Endodermal cell (in vitro differentiated cells): ENCODE measurements at places on chromosomes 12 and 14. TPM values are rescaled to one million over a fixed set of nuclear protein-coding genes. Genes with fewer than 3 reads are reported as not detected.

- H3K27me3 ChIP-seq: no peaks in the 10 kb centered on the region
- no peak overlapping the region for H3K27ac ChIP-seq
- H3K4me3 ChIP-seq: no peak overlapping the region
- no peaks in the 10 kb centered on the region for H3K36me3 ChIP-seq
- no peaks in the 10 kb centered on the region for H3K4me1 ChIP-seq
Measured at GRCh38 chr12:83793616-83794015, 1106.9 kb downstream of the TMTC2 start.

DNA sequence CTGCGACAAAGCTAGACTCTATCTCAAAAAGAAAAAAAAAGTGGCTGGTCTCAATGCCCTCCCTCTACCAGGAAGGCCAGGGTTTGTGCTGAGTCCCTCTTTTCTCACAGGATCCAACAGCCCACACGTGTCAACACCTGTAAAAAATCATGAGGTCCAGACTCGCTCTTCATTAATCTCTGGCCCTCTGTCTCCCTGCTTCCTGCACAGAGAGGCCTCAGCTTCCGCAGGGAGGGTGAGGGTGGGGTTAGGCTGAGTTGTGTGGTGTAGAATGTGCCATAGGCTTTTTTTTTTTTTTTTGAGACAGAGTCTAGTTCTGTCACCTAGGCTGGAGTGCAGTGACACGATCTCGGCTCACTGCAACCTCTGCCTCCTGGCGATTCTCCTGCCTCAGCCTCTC, 6.1 kb downstream of the CFAP73 start:
- no peaks in the 10 kb centered on the region for H3K4me1 ChIP-seq
- no peak for DNase-seq
- no peak overlapping the region for H3K4me3 ChIP-seq
- peaks cover 53% of the 10 kb centered on the region for H3K27me3 ChIP-seq

The CRACR2A gene
- 0.77 to 1.7 TPM (median 1.1 TPM) in 3 replicates for total RNA-seq

GRCh38 chr14:56181681-56182085, 63.5 kb downstream of the PELI2 start:
- no peak overlapping the region for H3K27ac ChIP-seq
- H3K4me1 ChIP-seq: no peaks in the 10 kb centered on the region
- H3K36me3 ChIP-seq: no peaks in the 10 kb centered on the region
- H3K4me3 ChIP-seq: no peak overlapping the region
- H3K27me3 ChIP-seq: no peaks in the 10 kb centered on the region
- DNase-seq: no peak

DNA sequence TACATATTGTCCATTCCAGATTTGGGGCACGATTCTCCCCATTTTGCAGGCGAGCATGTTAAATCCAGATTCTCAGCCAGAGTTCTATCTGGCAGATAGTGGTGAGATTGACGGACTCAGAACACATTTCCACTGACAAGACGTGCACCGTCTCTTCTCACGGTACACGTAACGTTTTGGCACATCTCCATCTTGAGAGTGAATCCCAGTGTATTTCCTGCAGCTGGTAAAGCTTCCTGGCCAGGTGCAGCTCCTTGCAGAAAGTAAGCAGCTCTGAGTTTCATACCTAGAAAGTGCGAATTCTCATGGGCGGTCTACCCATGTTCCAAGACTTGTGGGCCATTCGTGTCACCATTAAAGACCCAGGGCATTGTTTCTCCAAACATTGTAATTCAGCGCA, 102.6 kb downstream of the TSPAN9 start:
- no peaks in the 10 kb centered on the region for H3K27me3 ChIP-seq
- no peaks in the 10 kb centered on the region for H3K4me1 ChIP-seq
- no peak for DNase-seq
- no peak overlapping the region for H3K27ac ChIP-seq
- no peak overlapping the region for H3K4me3 ChIP-seq

The GLIPR1L1 gene
- 1.3 and 4.2 TPM in 2 replicates for total RNA-seq

The SSTR1 gene
- 0.69 to 3.0 TPM (median 0.82 TPM) in 3 replicates for total RNA-seq

The UNC79 gene
- 12.4 and 14.4 TPM in 2 replicates for total RNA-seq

The SERPINA3 gene
- total RNA-seq: 0.27 to 0.59 TPM (median 0.52 TPM) in 3 replicates

The ATF1 gene
- total RNA-seq: 28.5 and 35.7 TPM in 2 replicates

DNA sequence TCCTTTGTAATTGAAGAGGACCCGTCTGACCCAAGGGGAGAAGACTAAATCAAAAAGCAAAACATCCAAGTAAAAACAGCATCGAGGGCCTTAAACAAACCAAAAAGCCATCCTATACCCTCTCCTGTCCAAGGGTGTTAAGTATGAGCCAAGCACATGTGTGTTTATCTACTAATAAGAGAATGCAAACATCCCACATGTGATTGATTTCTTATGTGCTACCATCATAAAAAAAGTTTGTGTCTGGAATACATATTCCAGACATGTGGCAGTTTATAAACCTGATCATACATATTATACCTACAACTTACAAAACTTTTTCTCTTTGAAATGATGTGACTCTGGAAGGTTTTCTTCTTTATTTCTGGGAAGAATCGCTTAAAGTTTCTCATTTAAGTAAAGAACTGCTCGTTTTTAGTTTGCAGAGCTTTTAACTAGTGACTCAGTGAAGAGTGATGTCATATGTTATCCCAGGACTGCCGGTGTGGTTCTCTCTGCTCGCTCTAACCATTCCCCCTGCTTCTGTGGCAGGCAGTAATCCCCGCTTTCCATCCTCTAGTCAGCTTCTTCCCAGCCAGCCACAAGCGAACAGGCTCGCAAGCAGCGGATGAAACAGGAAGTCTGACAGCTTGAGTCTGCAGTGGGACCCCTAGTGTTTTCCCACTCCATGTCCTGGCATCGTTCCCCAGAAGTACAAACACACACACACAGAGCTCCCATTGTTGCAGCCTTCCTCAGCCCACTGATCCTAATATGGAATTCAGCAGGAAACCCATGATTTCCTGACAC, 431 bp upstream of the RHOJ start:
- peak overlapping the region; percentile 68 for H3K4me3 ChIP-seq
- no peaks in the 10 kb centered on the region for H3K36me3 ChIP-seq
- peak overlapping the region; percentile 74 for H3K27ac ChIP-seq
- H3K27me3 ChIP-seq: no peaks in the 10 kb centered on the region

The CEBPE gene
- not detected in 2 replicates for total RNA-seq

DNA sequence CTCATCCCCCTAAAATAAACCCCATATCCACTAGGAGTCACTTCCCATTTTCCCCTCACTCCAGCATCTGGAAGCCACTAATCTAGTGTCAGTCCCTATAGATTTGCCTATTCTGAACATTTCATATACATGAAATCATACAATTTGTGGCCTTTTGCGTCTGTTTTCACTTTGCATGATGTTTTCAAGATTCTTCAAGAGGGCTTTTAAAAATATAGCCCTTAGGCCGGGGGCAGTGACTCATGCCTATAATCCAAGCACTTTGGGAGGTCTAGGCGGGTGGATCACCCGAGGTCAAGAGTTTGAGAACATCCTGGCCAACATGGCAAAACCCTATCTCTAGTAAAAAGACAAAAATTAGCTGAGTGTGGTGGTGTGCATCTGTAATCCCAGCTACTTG, 104.7 kb downstream of the VEZT start:
- peak overlapping the region; percentile 0 for H3K4me3 ChIP-seq
- H3K4me1 ChIP-seq: peaks cover 20% of the 10 kb centered on the region
- H3K27me3 ChIP-seq: no peaks in the 10 kb centered on the region

DNA sequence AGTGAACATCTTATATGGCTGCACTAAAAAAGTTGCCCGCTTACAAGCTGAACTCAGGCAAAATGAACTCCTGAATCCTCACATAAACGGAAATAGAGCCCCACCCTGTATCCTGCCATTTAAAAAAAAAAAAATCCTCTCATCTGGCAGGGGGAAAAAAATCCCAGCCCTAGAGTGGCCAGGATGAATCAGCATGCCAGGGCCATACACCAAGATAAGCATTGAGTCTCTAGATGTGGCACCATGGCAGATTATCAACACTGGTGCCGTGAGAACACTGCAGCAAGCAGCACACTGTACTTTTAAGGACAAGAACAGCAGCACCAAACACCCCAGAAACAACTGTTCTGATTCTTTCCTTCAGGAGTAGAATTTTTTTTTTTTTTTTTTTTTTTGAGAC, 65.5 kb downstream of the RASSF3 start:
- no peak overlapping the region for H3K27ac ChIP-seq
- DNase-seq: no peak
- no peaks in the 10 kb centered on the region for H3K36me3 ChIP-seq

- no peaks in the 10 kb centered on the region for H3K36me3 ChIP-seq
- H3K4me1 ChIP-seq: peaks cover 10% of the 10 kb centered on the region
- no peak overlapping the region for H3K27ac ChIP-seq
- H3K4me3 ChIP-seq: no peak overlapping the region
- DNase-seq: no peak
Measured at GRCh38 chr12:96045566-96045965, 10.2 kb upstream of the LTA4H start.

- no peaks in the 10 kb centered on the region for H3K27me3 ChIP-seq
- no peaks in the 10 kb centered on the region for H3K4me1 ChIP-seq
- H3K4me3 ChIP-seq: no peak overlapping the region
- H3K27ac ChIP-seq: no peak overlapping the region
- DNase-seq: no peak
Measured at GRCh38 chr12:132208153-132208823, 64.0 kb downstream of the NOC4L start.

The TMEM132C gene
- total RNA-seq: 0.23 to 0.53 TPM (median 0.33 TPM) in 3 replicates

The PELI2 gene
- total RNA-seq: 8.1 and 9.1 TPM in 2 replicates

The ATP2B1 gene
- 72.9 and 81.9 TPM in 2 replicates for total RNA-seq

The NAP1L1 gene
- total RNA-seq: 711 to 770 TPM (median 729 TPM) in 3 replicates

The CLEC9A gene
- not detected in 2 replicates for total RNA-seq

DNA sequence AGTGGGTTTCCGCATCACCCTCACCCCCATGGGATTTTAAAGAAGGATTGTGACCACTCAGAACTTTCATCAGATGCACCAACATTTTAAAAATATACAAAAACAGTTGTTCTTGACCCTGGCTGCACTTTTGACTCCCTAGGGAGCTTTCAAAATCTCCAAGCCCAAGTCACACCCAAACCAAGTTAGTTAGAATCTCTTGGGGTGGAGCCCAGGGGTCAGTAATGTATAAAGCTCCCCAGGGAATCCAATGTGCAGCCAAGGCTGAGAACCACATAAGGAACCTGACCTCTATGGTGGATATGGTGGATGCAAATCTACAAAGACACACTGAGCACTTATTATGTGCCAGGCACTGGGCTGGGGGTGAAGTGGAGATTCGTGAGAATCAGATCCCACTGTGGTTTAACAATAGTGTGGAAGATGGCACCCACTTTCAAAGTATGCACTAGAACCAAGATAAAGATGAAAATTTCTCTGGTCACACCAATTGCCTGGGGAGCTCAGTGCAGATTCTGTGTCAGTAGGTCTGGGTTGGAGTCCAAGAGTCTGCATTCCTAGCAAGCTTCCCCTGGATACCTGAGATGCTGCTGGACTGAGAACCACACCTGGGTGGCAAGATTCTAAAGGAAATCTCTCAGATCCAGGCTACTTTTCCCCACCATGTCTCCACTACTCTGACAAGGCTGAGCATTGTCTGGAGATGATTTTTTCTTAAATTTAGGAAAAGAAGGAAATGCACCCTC, 18.9 kb upstream of the CMKLR1 start:
- H3K27me3 ChIP-seq: no peaks in the 10 kb centered on the region
- no peak overlapping the region for H3K27ac ChIP-seq
- H3K4me1 ChIP-seq: peaks cover 4% of the 10 kb centered on the region
- H3K36me3 ChIP-seq: no peaks in the 10 kb centered on the region

DNA sequence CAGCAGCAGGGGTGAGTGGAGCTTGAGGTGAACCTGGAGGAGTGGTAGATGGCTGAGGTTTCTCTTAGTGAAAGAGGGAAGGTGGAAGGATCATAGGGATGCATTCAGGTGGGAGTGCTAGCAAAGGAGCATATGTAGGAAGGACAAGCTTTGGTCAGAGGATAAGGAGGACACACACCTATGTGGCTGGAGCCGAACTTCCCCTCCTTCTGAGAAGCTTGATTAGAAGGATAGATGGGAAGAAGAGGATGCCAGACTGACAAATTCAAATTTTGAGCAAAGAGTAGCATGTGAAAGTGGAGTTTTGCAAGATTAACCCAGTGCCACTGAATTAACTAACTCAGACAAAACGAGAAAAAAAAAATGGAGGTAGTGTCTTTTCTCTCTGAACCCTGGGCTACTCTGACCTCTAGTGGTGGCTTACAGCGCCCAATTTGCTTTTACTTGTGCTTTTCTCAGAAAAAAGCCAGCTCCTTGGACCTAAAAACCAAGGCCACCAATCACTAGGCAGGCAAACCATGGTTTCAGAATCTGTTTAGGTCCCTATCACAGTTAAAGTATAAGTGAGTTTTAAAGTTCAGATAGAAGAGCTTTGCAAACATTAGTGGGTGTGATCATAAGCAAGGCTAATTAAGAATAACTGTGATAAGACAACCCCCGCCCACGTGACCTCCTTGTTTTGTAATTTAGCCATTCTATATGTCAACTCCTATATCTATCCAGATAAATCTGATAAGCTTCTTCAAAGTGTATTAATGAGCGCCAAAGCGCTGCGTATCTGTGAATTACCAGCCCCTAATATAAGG, 15.5 kb downstream of the EMP1 start:
- no peaks in the 10 kb centered on the region for H3K4me1 ChIP-seq
- H3K4me3 ChIP-seq: no peak overlapping the region
- H3K27me3 ChIP-seq: no peaks in the 10 kb centered on the region
- DNase-seq: peak; percentile 93
- H3K27ac ChIP-seq: no peak overlapping the region
- no peaks in the 10 kb centered on the region for H3K36me3 ChIP-seq

- no peaks in the 10 kb centered on the region for H3K27me3 ChIP-seq
- H3K36me3 ChIP-seq: no peaks in the 10 kb centered on the region
- H3K4me1 ChIP-seq: peaks cover 8% of the 10 kb centered on the region
Measured at GRCh38 chr14:68518761-68519670, 273.9 kb downstream of the ZFP36L1 start.

DNA sequence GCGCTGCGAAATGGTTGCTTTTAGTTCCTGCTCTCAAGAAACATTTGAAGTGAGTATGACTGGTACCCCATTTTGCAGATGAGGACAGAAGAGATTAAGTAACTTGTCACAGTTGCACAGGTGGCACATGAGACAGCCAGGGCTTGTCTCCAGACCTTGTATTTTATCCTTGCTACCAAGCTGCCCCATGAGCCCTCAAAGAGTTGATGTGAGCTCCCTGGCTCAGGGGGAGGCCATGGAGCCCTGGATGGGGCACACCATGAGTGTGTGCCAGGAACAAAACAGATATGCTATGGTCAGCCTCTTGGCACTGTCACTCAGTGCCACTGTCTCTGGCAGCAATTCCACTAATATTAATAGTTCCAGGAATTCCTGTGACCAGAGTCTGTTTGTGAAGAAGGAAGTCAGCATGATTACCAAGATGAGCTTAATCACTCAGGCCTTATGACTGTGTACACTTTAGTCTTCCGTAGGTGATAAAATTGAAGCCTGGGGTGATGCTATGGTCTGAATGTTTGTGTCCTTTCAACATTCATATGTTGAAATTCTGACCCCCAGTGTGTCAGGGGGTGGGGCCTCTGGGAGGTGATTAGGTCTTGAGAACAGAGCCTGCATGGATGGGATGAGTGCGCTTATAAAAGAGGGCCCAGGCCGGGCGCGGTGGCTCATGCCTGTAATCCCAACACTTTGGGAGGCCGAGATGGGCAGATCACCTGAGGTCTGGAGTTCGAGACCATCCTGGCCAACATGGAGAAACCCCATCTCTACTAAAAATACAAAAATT, 806.8 kb downstream of the AACS start:
- no peak for DNase-seq
- H3K36me3 ChIP-seq: no peaks in the 10 kb centered on the region
- no peak overlapping the region for H3K4me3 ChIP-seq

The TMEM132D gene
- total RNA-seq: 4.0 to 4.5 TPM (median 4.4 TPM) in 3 replicates

GRCh38 chr14:88618476-88618875, 55.6 kb downstream of the ZC3H14 start:
- no peaks in the 10 kb centered on the region for H3K27me3 ChIP-seq
- peak; percentile 61 for DNase-seq
- H3K4me1 ChIP-seq: peaks cover 6% of the 10 kb centered on the region

- H3K4me1 ChIP-seq: no peaks in the 10 kb centered on the region
- no peak for DNase-seq
- H3K27ac ChIP-seq: no peak overlapping the region
- H3K36me3 ChIP-seq: no peaks in the 10 kb centered on the region
- H3K4me3 ChIP-seq: no peak overlapping the region
- H3K27me3 ChIP-seq: no peaks in the 10 kb centered on the region
Measured at GRCh38 chr12:47200446-47200845, 120.7 kb upstream of the AMIGO2 start.
